Fibroblast of skin of abdomen (primary cell): ENCODE measurements at places on chromosomes 6 and 20.

GRCh38 chr6:169427856-169428255, 174.2 kb upstream of the THBS2 start:
- peak; percentile 83 for DNase-seq

- peak; percentile 69 for DNase-seq
Observed at GRCh38 chr6:44029444-44030185, 97.6 kb downstream of the MRPL14 start.

- no peak for DNase-seq
Observed at GRCh38 chr20:4708856-4709255, 12.9 kb upstream of the PRND start.

GRCh38 chr20:1306316-1307135, 22.4 kb downstream of the SDCBP2 start:
- DNase-seq: no peak

DNA sequence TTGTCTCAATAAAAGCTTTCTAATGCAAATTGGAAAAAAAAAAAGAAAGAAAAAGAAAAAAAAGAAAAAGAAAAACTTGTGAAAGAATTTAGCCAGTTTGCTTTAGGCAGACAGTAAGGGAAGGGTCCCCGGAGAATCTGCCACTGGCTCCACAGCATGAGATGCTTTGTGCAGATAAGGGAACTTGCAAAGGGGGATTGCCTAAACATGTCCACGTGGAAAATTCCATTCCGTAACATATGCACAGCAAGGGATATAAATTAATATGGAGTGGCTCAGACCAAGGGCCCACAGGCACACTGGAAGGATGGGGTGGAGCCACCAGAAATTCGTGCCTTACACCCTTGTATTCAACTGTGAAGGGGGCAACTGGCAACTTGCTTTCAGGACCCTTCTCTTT, 45.4 kb downstream of the MKKS start:
- no peak for DNase-seq
